ENCODE measurements at places on chromosomes 4 and X.

DNA sequence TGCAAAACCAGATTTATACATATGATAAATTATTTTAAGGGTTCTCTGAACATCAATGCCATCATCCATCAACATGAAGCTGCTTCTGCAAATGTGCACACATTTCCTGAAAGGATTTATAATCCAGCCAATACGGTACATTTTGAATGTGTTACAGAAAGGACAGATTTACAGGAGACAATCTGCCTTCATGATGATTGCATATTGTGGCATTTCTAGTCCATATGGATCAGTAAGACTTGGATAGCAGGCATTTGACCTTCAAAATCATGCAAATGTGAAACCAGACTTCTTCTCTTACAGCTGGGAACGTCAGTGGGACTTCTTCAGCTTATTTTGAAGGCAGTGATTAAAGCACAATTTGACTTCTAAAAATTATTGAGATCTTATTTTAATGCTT, 217.3 kb upstream of the GK2 start:
- DNase-seq, result no peak

DNA sequence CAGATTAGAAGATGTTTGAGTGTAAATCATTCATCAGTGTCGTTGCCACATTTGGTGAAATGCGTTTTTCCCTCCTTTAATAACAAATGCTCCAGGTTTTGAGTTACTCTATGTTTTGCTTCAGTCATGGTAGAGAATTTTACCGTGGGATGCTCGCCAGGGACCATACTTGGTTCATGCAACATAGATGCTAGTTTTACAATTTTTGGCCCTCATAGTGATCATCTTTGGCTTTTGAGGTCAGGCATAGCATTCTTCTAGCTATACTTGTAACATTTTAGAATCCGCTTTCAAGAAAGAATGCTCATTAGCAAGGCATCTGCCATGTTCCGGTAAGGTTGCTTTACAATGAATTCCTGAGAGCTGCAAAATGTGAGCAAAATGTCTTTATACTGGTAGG, 147.2 kb downstream of the SPCS3 start:
- no peak for DNase-seq

- no peak for DNase-seq
These were observed 63.9 kb downstream of the IL1RAPL1 start for GRCh38 chrX:28651186-28651585.

DNA sequence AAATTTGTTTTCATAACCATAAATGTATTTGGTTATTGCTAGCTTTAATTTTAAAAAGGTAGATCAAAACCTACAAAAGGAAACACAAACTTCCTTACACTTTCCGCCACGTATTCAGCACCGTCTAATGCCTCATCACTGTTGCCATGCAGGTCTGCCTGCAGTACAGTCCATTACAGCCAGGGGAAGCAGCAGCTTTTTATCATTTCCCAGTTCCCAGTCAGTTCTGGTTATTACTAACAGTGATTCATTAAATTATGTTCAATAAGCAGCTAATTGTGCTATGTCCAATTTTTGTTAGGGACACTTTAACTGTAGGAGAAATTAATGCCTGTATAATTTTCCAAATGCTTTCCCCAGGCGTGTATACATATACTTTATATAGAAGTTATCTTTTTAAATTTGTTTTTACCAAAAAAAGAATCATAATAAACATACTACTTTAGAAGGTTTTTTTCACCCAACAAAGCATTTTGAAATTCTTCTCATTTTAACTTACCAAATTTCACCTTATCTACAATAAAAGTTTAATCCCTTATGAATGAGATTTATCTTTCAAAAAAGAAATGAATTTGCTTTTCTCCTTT, 93.3 kb downstream of the ANXA3 start:
- DNase-seq, result peak; percentile 34

DNA sequence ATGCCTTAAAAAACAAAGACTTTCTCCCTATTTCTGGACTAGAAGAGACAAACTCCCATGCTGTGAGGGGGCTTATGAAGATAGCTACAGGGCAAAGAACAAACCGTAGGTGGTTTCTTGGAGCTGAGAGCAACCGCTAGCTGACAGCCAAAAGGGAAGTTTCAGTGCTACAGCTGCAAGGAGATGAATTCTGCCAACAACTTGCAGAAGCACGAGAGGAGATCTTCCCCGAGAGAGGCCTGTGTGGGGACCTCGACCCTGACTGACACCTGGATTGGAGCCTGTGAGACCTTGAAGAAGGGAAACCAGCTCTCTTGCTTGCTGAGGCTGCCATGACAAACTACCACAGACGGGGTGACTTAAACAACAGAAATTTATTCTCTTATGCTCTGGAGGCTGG, 183.8 kb upstream of the VCX3A start:
- no peak for DNase-seq

- no peak for DNase-seq
These were observed 39.7 kb downstream of the ENPEP start for GRCh38 chr4:110515676-110516075.

- no peak for DNase-seq
These were observed 28.0 kb downstream of the SLC10A6 start for GRCh38 chr4:86821151-86821550.

- DNase-seq, result no peak
These were observed 5.5 kb downstream of the RPS6KA6 start for GRCh38 chrX:84182516-84182915.

DNA sequence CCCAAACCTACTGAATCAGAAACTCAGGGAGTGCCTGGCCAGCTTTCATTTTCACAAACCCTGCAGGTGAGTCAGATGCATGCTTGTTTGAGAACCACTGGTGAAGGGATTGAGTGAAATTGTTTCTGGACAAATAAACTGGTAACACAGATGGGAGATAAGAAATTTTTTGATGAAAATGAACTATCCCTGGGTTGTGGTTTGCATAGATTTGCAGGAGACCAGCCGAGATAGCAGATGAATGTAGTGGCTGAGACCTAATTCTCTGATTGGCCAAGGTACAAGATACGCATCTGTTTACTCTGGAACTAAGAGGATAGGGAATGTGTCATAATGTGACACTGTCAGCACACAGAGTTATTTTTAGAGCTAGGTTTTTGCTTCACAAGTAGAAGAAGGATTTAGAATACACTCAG, 117.8 kb upstream of the NOCT start:
- DNase-seq, result no peak

DNA sequence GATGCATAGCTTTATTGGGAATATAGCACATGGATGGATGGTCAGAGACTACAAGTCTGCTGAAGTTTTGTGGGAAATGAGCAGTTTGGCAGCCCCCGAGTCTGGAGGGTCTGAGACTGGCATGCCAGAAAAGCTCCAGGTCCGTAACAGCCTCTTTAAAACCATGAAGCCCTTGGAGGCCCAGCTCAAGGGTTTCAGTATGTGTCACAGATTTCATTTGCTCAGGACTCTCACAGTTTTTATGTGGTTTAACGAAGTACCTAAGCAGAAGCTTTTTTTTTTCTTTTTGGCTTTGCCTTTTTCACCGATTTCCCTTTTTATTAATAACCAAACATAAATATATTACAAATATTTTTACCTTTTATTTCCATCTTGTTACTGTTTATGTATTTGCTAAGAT, 30.6 kb upstream of the TMEM184C start:
- no peak for DNase-seq

DNA sequence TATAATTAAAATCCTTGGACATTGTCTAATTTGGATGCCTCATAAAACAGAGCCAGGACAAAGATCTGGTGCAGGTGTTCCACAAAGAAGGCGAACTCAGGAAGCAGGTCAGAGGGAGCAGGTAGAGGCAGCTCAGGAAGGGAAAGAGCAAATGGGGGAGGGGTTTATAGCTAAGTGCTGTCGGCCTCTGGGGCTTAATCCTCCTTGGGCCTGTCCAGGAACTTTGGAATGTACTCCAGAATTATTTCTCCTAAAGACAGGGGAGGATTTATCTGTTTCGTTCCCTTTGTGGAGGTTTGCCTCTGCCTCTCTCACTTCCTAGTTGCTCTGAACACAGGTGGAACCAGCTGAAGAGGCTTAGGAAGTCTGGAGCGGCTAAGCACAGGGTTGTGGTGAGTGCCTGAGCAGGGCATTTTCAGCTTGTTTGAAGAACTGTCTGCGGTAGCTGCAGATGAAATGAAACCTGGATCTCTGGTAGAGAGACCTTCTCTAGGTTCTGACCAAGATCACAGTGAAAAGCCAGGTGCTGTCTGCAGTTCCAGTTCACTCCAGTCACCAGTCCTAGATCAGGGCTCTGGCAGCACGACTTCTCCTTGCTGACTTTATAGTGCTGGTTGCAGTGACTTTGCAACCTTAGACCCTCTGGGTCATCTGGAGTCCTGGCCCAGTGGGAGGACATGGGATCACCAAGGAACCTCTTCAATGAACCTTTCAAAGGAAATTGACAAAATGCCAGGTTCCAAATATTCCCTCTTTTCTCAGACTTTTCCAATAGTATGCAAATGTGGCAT, 519.2 kb downstream of the PCDH10 start:
- no peak for DNase-seq

- DNase-seq, result no peak
These were observed 88.2 kb upstream of the TFDP3 start for GRCh38 chrX:133306316-133306715.

- no peak for DNase-seq
These were observed 35.8 kb upstream of the NOCT start for GRCh38 chr4:138979742-138980141.

GRCh38 chrX:47619486-47620302, at the start of gene SYN1:
Gene SYN1, minus strand, starts transcription at chrX:47619857. Its CDS starts 129 bp downstream, at chrX:47619728.
- peak; percentile 47 for DNase-seq

DNA sequence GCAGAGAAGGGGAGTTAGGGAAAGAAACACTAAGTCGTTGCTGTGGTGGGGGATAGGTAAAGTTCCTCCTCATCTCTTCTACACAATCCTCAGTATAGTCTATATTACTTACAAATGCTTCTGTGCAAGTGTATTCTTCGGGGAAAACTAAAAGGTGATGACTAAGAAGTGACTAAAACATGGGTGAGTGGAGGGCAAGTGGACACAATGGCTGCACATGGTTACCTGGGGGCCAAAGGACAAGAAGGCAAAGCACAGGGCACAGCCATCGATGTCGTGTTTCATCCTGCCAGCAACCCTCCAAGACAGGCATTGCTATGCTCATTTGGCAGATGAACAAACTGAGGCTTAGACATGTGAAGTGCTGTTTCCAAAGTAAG, 35.5 kb upstream of the CCKAR start:
- DNase-seq, result no peak

GRCh38 chr4:165190591-165191347, 16.6 kb upstream of the KLHL2 start:
- DNase-seq, result no peak
